ENCODE measurements at places on chromosomes 12 and 14.

DNA sequence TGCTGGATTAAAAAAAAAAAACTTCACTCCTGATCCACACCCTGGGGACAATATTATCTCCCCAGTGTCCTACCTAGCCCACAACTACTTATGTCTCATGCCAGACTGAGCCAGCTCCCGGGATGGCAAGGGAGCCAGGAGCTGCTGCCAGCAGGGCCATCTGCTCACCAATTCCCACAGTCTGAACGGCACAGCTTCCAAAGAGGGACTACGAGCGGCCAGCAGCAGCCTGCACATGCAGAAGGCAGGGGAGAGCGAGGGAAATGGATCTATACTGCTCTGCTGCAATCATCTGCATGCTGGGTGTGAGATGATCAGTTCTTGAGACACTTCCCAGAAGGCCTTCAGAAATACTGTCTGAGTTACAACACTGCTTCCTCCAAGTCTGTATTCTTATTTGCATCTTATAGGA lies 11.1 kb downstream of the SSH1 start:
- DNase-seq, result no peak

- DNase-seq, result no peak
Observed at GRCh38 chr12:70698345-70698744, 61.1 kb upstream of the PTPRB start.

GRCh38 chr14:100703386-100704220 lies 23.1 kb upstream of the DLK1 start:
- DNase-seq, result no peak

- DNase-seq, result no peak
Observed at GRCh38 chr12:79439175-79439825, 251.5 kb downstream of the PAWR start.

- no peak for DNase-seq
Observed at GRCh38 chr14:89586258-89587135, 169.5 kb upstream of the FOXN3 start.

- DNase-seq, result no peak
Observed at GRCh38 chr12:76544601-76545261, 14.8 kb downstream of the OSBPL8 start.

DNA sequence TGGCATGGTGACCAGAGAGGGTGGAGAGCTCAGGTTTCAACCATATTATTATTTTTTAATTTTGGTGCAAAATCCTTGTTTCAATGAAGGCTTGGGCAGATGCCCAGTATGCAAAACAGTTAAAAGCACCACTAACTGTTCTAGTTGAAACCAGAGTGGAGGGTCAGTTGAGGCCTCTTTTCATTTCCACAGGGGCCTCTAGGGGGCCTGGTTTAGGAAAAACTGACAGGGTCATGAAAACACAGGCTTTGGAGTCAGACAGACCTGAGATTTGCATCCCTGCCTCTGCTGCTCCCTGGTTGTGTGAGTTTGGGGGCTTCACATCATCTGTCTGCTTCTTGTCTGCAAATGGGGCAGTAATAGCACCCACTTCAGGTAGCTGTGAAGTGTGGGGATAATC lies 3.3 kb upstream of the RPH3A start:
- DNase-seq, result no peak

GRCh38 chr14:28975084-28975483 lies 208.5 kb downstream of the FOXG1 start:
- no peak for DNase-seq

- DNase-seq, result no peak
Observed at GRCh38 chr12:80241576-80242273, 142.4 kb downstream of the OTOGL start.

- no peak for DNase-seq
Observed at GRCh38 chr12:12331244-12331771, 18.7 kb downstream of the MANSC1 start.

DNA sequence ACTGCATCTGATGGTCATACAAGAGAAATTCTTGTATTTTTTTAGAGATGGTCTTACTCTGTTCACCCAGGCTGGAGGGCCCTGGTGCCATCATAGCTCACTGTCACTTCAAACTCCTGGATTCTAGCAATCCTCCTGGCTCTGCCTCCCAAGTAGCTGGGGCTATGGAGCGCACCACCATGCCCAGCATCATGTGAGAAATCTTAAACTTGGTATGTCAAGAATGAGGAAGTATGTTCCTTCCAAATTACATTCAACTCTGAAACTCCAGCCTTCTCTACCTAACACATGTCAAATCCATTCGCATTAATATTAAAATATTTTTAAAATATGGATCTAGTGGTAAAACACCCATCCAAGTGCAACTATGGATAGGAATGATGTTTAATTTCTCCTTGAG lies 27.5 kb upstream of the CDKN3 start:
- DNase-seq, result no peak

DNA sequence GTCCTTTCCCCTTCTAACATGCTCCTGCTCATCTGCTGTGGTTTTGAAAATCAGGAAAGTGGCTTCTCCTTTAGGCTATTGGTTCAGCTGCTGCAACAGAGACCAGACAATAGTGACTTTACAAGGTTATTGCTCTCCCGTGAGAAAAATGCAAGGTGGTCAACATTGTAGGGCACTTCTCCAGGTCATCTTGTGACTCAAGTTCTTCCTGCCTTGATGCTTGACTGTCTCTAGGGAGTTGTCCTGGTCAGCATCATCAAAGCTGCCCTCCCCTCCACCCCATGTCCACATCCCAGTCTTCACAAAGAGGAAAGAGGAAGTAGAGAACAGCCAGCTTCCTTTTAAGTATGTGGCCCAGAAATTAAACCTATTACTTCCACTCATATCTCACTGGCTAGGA lies 3.9 kb upstream of the TMEM63C start:
- DNase-seq, result no peak

GRCh38 chr12:2696136-2696535 lies 98.6 kb upstream of the FKBP4 start:
- DNase-seq, result no peak

- no peak for DNase-seq
Observed at GRCh38 chr12:19706936-19707335, 267.6 kb downstream of the AEBP2 start.

Measured in CD4-positive, alpha-beta T cell (primary cell).